ENCODE measurements at places on chromosomes 5 and 9. TPM values are rescaled to one million over a fixed set of nuclear protein-coding genes. Genes with fewer than 3 reads are reported as not detected.

DNA sequence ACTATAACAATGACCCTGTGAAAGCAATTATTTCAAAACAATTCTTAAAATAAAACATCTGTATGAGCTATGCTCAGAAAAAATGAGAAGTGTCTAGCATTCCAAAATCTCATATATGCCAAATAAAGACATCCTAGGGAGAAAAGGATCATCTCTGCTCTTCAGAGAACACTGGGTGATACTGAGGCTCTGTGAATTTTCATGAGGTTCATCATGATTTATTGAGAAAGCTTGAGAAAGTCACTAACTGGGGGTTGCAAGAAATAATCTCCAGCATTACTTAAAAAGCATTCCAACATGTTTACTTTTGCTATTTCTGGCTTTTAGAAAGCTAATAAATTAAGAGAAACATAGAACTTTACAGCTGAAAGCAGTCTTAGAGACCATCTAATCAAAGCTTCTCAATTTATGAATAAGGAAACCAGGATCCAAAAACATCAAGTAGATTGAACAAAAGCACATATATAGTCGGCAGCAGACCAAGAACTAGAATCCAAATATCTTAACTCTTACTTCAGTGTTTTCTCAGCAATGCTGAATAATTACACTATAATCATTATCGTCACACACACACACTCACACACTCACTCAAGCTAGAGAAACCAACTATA lies 372.8 kb downstream of the NR2F1-AS1 start:
- no peak for DNase-seq

GRCh38 chr9:121463026-121463807 lies 36.4 kb downstream of the GGTA1 start:
- DNase-seq = peak; percentile 31

GRCh38 chr5:15791859-15792258 lies 291.9 kb downstream of the FBXL7 start:
- no peak for DNase-seq

DNA sequence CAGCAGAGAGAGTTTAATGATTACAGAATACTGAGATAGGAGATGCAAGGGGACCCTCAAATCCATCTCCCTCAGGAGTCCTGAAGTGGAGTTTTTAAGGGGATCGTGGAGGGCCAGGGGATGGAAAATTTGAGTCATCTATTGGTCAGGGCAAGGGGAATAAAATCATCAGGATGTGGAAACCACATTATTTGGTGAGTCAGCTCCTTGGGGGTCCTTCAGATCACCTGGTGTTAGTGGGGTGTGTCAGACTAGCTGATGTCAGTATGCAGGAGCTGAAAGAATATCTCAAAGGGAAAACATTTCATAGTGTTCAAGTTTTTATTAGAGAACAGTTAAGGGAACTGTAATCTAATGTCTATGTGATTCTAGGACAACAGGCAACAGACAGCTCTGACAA lies 183.0 kb upstream of the FTMT start:
- DNase-seq = no peak

Gene CKMT2
- total RNA-seq = 20.5 TPM

GRCh38 chr5:33037076-33037475 lies 326.0 kb downstream of the NPR3 start:
- DNase-seq = no peak

GRCh38 chr5:14452685-14453454 lies 128.7 kb upstream of the OTULINL start:
- peak; percentile 41 for DNase-seq

Gene GABRA6
- total RNA-seq = not detected

- DNase-seq = peak; percentile 2
These were observed 52.1 kb downstream of the BARX1 start for GRCh38 chr9:93902780-93903655.

- no peak for DNase-seq
These were observed 885.6 kb upstream of the DMAC1 start for GRCh38 chr9:8684978-8685708.

GRCh38 chr9:89448381-89448780 lies 49.5 kb downstream of the SEMA4D start:
- no peak for DNase-seq

- DNase-seq = no peak
These were observed 48.4 kb downstream of the SECISBP2 start for GRCh38 chr9:89366711-89367110.

- DNase-seq = no peak
These were observed 2.9 kb downstream of the OR2V1 start for GRCh38 chr5:181127907-181128626.

Gene PHF2
- total RNA-seq = 19.1 TPM

Gene FBP1
- total RNA-seq = 0.29 TPM

Measured in uterus (tissue), 4 donors.